Omental fat pad (tissue), 4 donors: ENCODE measurements at places on chromosomes 7 and 10. TPM values are rescaled to one million over a fixed set of nuclear protein-coding genes. Genes with fewer than 3 reads are reported as not detected.

The AHR gene
- 157 TPM for total RNA-seq

The SPDYE3 gene
- not detected for total RNA-seq

The TAS2R5 gene
- total RNA-seq: 4.6 TPM

The RELN gene
- total RNA-seq: 1.2 TPM

The SEMA3A gene
- total RNA-seq: 5.0 TPM

The GJD4 gene
- total RNA-seq: not detected

The CTTNBP2 gene
- total RNA-seq: 15.1 TPM
